ENCODE measurements at places on chromosomes 12 and 14.

DNA sequence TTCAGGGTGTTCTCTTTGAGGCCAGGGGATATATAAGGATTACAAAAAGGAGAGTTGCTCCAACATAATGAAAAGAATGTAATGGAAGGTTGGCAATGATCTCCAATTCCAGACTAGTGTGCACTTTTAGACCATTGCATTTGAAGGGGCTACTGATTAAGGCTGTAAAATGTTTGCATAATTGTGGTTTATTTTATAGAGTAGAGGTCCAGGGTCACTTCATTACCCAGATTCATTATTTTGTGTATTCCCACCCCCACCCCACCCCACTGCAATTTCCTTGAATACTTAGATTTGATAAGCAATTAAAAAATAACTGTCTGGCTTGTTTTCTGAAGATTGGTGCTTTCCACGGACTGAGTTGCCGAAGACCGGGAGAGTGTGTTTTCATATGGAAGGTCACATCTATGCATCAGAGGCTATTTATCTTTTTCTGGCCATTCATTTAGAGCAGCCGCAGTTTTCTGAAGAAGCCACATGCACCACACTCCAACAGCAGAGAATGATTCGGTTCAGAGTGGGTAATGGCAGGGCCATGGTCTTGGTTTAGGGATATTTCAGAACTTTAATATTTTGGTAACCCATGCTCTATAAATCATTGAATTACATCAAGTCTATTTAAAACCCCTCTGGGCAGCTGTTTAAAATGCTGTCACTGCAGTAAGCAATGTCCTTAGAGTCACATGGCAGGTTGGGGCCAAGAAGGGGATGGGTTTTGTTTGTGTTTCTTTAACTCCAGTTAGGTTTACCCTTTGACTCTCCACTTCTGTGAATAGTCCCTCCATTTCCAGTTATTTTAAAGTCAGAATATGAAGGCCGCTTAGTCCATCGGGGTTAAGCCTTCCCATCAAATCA lies 94.6 kb downstream of the TMEM30B start:
- DNase-seq = no peak

DNA sequence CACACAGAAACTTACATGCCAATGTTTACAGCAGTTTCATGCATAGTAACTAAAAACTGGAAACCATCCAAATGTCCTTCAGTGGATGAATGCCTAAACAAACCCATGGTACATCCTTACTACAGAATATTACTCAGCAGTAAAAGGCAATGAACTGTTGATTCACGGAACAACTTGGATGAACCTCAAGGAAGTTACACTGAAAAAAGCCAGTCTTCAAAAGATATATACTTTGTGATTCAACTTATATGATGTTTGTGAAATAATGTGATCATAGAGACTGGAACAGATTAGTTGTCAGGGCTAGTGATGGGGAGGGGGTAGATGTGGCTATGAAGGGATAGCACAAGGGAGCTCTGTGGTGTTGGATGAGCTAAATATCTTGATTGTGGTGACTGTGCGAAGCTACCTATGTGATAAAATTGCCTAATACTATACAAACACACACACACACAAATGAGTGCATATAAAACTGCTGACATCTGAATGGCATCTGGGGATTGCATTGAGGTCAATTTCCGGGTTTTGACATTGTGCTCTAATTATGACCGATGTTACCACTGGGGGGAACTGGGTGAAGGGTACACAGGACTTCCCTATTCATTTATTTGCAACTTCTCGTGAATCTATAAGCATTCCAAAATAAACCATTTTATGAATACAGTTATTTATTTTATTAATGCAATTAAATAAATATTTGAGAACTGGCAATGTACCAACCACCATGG lies 94.3 kb downstream of the RIN3 start:
- DNase-seq = no peak

DNA sequence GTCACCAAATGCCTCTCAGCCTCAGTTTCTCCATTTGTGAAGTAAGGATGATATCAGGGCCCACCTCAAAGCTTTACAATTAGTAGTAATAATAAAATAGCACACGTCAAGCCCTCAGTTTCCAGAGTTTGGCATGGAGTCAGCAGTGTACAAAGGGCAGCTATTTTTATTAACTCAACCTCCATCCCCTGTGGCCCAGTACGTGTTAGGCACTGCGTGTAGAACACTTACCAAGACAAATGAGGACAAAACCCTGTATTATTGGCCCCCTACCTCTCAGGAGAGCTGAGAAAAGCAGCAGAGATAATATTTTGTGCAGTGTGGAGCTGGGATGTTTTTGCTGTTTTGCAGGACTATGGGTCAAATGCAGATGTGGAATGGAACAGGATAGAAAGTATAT lies 280.8 kb downstream of the C12orf75 start:
- DNase-seq = no peak

- peak; percentile 64 for DNase-seq
Measured at GRCh38 chr12:51531978-51532497, 59.0 kb upstream of the SCN8A start.

- DNase-seq = peak; percentile 82
Measured at GRCh38 chr12:57101892-57102695, 9.1 kb downstream of the STAT6 start.

GRCh38 chr12:81329085-81329484 lies 251.2 kb downstream of the ACSS3 start:
- no peak for DNase-seq

DNA sequence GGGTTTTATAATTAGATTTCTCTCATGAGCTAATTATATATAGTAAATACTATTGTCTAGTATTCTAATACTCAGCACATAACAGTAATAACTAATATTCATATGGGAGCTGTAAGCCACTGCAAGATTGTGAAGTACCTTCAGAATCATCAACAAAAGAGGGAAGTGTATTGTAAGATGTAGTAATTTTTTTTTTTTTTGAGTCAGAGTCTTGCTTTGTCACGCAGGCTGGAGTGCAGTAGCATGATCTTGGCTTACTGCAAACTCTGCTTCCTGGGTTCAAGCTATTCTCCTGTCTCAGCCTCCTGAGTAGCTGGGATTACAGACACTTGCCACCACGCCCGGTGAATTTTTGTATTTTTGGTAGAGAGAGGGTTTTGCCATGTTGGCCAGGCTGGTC lies 3.1 kb downstream of the GPR33 start:
- DNase-seq = no peak

DNA sequence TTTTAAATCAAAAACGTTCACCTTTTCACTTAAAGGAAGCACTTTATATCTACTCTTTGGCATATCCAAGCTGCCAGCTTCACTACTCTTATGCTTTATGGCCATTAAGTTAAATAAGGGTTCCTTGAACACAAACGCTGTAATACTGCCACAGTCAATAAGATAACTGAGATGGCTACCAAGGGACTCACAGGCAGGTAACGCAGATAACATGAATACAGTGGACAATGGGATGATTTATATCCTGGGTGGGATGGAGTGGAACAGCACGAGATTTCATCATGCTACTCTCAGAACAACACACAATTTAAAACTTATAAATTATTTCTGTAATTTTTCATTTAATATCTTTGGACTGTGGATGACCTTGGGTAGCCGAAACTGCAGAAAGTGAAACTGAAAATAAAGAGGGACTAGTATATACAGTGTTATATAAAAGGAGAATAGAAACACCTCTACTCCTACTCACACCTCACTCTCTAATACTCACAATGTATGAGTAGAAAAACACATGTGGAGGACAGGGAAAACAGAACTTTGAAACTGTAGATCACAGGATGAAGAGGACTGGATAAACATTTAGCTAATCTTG lies 367.3 kb downstream of the C12orf50 start:
- DNase-seq = peak; percentile 5

GRCh38 chr12:50999093-50999492 lies 27.1 kb downstream of the SLC11A2 start:
- DNase-seq = no peak

DNA sequence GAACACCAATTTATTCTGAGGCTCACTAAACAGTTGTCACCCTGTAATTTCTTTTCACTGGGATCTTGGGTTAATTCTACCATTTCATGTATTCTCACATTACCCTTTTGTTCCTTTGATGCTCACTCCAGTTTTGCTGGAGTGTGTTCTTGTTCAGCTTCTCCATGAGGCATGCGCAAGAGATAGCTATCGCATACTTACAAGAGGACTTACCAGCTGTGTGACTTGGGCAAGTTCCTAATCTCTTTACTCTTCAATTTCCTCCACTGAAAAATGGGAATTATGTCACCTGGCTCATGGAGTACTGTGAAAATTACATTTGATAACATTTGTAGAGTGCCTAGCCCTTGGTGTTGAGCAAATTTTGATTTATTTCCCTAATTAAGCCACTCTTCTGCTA lies 56.5 kb upstream of the JDP2 start:
- no peak for DNase-seq

DNA sequence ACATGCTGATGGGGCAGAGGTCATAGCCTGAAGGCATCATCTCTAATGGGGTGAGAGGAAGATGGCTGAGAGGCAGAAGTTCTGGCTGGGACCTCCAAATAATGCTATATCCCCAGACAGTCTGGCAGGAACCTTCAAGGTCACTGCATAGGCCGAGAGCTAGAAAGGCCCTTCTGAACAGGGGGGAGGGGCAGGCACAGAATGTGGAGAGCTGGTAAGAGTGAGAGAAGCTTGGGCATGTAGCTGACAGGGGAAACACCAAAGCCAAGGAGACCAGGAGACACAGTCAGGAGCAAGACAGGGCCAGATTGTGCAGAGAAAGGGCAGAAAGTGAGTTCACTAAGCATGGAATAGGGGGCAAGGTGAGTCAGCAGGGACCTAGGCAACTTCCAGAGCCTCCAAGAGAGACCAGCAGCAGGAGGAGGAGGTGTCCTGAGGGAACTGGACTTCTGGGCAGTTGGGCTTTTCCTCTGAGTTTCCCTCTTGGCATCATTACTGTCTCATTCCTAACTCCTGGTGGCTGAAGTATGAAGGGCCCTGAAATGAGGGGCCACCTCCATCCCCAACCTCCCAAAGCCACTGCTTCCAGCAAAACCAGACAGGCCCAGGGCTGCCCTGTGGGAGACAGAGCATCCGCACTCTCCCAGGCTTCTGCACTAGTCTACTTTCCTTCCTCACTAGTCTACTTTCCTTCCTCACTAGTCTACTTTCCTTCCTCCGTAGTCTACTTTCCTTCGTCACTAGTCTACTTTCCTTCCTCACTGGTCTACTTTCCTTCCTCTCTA lies 17.1 kb downstream of the ANO2 start:
- no peak for DNase-seq

DNA sequence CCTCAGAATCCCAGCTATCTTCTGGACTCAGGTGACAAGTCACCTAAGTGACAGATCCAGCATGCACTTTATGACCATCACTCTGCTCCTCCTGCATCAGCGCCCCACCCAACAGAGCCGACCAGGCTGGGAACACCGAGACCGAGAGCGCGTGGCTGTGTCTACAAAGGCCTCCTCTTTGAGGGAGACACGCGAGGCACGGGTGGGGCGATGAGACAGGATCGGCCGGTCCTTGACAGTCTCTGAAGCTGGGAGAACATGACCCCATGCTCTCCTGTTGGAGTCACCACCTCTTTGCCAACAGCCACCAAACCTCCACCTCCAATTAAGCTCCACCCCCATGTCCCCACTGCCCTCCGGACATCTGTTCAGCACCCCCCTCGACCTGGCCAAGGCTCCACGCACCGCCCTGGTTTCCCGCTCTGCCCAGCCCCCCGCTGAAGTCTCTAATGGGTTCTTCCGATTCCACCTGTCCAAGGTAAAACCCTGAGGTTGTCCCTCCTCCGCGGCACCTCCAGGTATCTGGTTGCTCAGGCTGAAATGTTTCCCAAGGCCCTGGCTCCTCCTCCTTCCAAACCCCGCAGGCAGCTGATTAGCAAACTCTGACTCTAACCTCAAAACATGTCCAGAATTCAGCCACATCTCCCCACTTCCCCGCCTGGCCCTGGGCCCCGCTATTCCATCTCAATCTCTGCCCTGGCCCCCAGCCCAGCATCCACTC lies 31.5 kb downstream of the HSP90AA1 start:
- no peak for DNase-seq

DNA sequence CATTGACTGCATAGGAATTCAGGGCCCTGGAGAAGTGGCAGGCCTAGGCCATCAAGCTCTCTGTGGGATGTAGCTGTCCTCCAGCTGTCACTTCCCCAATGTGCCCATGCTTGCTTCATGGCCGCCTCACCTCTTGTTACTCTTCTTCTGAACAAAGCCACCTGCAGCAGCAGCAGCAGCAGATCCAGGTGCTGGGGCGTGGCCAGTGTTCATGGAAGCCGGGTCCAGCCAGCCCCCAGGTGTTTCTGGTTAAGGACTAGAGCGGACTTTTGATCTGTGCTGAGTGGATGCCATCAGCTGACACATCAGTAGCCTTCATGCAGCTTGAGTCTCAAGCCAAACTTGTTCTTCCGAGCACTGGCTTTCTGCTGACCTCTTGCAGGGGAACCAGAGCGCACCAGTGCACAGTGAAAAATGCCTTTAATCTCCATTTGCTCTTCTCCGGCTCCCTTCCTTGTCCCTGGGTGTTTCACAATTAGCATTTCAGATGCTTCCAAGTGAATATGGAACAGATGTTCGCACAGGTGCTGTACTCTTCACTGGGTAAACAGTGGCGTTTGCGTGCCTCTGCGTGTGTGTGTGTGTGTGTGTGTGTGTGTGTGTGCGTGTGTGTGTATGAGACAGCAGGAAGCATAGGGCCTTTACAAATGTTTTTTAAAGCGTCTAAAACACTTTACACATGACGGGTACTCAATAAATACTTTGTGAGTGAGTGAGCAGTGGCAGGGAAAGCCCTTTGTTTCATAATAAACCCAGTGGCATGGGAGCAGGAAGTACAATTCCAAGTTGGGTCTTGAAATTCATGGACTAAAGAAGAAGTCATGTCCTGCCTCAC lies 20.1 kb downstream of the TPCN1 start:
- DNase-seq = peak; percentile 87

GRCh38 chr12:8031872-8032241 lies 659 bp upstream of the FOXJ2 start:
- no peak for DNase-seq

GRCh38 chr12:131057722-131058515 lies 104.2 kb downstream of the ADGRD1 start:
- no peak for DNase-seq

DNA sequence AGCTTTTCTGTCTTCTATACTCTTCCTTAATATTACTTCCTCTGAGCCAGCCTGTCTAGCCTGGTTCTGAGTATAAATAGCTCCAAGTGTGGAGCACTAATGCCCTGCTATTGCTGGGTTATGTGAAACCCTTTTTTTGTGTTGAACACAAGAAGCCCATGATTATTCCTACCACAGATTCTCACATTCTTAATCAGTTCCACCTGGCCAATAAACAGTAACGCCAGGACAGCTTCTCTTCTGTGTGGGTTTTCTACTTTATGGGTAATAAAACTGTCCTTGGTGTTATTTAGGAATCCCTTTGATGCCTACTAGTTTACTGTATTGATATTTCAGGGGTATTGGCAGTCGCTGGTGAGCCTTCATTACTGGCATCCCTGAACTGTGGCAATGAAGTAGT lies 48.9 kb upstream of the LRIG3 start:
- no peak for DNase-seq
